Body of pancreas (tissue), 4 donors: ENCODE measurements at places on chromosomes 6 and 20. TPM values are rescaled to one million over a fixed set of nuclear protein-coding genes. Genes with fewer than 3 reads are reported as not detected.

Gene GCNT2
- total RNA-seq: 7.6 TPM

Gene NOX3
- not detected for total RNA-seq

- no peak overlapping the region for H3K27ac ChIP-seq
- DNase-seq: no peak
- H3K27me3 ChIP-seq: no peaks in the 10 kb centered on the region
- no peaks in the 10 kb centered on the region for H3K36me3 ChIP-seq
- H3K4me3 ChIP-seq: no peak overlapping the region
- H3K4me1 ChIP-seq: peaks cover 9% of the 10 kb centered on the region
These were observed 110.3 kb upstream of the PRSS16 start for GRCh38 chr6:27136978-27137814.

- H3K36me3 ChIP-seq: no peaks in the 10 kb centered on the region
- no peak overlapping the region for H3K4me3 ChIP-seq
- H3K27ac ChIP-seq: no peak overlapping the region
- no peaks in the 10 kb centered on the region for H3K4me1 ChIP-seq
- no peaks in the 10 kb centered on the region for H3K27me3 ChIP-seq
These were observed 33.4 kb upstream of the TCP11 start for GRCh38 chr6:35174501-35174900.

- H3K27ac ChIP-seq: no peak overlapping the region
- DNase-seq: no peak
- no peaks in the 10 kb centered on the region for H3K27me3 ChIP-seq
- H3K4me1 ChIP-seq: no peaks in the 10 kb centered on the region
- peaks cover 16% of the 10 kb centered on the region for H3K36me3 ChIP-seq
- H3K4me3 ChIP-seq: no peak overlapping the region
These were observed 44.6 kb downstream of the NKX2-4 start for GRCh38 chr20:21352703-21353102.

GRCh38 chr20:49562311-49563014 lies 5.5 kb downstream of the PTGIS start:
- H3K27me3 ChIP-seq: no peaks in the 10 kb centered on the region
- peaks cover under 1% of the 10 kb centered on the region for H3K4me1 ChIP-seq
- no peaks in the 10 kb centered on the region for H3K36me3 ChIP-seq
- H3K4me3 ChIP-seq: no peak overlapping the region

DNA sequence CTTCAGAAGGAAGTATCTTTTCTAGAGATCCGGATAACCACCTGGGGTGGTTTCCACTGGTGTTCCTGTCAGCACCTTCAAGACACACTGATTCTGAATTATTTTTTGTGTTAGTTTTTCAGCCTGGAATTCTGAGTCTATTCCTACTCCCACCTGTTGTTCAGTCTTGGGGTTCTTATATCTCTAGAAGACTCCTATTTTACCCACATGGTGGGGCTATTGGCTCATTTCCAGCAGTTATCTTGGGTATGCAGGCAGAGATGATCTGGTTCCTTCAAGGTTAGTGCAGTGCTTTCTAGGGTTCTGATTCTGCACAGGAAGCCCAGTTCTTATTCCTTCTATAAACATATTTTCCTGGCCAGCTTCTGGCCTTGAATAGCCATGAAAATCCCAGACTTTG lies 175.6 kb upstream of the PDE7B start:
- no peaks in the 10 kb centered on the region for H3K27me3 ChIP-seq
- no peaks in the 10 kb centered on the region for H3K36me3 ChIP-seq
- DNase-seq: peak; percentile 7

DNA sequence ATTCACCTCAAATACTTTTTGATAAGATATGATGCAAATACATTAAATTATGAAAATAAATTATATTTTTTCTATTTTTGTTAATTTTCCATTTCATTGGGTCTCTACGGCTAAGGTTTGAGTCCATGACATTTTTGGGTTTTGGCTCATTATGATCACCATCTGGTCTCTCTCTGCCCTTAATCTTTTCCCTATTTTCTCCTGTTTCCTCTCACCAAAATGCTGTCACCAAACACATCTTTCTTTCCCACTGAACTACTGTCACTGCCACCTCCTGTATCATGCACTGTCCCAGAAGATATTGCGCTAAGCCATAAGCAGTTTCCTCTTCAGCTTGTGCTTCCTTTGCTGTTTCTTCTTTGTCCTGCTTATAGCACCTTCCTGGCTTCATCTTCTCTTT lies 42.0 kb upstream of the OGFRL1 start:
- H3K4me3 ChIP-seq: no peak overlapping the region
- H3K27ac ChIP-seq: no peak overlapping the region
- H3K27me3 ChIP-seq: no peaks in the 10 kb centered on the region
- H3K4me1 ChIP-seq: no peaks in the 10 kb centered on the region
- DNase-seq: no peak
